Amniotic epithelial cell (primary cell): ENCODE measurements at places on chromosomes 13 and 19.

DNA sequence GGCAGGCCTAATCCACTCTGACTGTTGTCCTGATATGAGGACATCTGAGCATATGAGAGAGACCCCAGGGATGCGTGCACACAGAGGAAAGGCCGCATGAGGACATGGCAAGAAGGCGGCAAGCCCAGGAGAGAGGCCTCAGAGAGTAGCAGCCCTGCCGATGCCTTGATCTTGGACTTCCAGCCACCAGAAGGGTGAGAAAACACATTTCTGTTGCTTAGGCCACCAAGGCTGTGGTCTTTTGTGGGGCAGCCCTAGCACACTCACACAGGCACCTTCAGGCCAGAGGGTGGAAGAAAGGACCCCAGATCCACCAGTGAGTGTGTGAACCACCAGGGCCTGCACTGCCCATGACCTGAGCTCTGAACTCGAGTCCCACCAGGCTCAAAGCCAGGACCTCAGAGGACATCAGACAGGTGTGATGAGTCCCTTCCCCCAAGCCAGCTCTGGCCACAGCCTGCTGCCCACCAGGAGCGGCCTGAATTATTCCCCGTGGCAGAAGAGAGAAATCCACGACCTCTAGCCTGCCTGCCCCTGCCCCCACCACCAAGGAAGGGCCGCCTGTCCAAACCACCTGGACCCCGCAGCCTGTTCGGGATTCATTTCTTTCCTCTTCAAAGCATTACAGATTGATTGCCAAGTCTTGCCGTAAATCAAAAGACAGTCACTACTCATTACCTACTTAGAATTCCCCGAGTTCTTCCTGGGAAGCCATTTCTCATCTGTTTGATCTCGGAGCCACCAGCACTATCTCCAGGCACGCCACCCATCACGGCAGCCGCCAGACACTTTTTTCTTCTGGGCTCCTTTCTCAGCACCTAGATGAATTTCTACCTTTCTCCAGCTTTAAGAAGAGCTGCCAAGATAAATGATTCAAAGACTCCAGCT, 72.2 kb downstream of the CEBPG start:
- no peak for DNase-seq

- no peak for DNase-seq
Measured at GRCh38 chr13:32409001-32409313, 19.0 kb downstream of the N4BP2L1 start.

DNA sequence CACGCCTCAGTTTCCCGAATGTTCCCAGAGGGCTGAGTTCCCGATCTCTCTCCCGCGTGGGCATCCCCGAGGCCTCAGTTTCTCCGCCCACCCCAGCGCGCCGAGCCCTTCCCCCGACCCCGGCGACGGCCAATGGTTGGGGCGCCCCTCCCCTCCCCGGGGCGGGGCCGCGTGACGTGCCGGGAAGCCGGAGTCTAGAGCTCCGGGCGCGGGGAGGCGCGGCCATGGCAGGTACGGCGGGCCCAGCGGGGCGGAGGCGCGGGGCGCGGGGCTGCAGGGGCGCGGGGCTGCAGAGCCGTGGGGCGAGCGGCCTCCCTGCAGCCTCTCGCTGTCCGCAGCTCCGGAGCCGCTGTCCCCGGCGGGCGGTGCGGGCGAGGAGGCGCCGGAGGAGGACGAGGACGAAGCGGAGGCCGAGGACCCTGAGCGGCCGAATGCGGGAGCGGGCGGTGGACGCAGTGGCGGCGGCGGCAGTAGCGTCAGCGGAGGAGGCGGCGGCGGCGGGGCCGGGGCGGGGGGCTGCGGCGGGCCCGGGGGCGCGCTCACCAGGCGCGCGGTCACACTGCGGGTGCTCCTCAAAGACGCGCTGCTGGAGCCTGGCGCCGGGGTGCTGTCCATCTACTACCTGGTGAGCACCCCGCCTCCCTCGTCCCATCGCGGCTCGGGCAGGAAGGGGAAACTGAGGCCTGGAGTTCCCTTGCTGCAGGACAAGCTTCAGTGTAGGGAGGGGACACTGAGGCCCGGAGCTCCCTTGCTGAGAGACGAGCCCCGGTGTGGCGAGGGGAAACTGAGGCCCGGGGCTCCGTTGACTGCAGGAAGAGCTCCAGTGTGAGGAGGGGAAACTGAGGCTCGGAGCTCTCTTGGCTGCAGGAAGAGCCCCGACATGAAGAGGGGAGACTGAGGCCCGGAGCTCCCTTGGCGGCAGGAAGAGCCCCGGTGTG, at the start of gene MPND:
MPND (plus strand) TSS at position 193 of the 938 bp plus-strand sequence; CDS start at position 225, 32 bp downstream.
- peak; percentile 68 for DNase-seq

DNA sequence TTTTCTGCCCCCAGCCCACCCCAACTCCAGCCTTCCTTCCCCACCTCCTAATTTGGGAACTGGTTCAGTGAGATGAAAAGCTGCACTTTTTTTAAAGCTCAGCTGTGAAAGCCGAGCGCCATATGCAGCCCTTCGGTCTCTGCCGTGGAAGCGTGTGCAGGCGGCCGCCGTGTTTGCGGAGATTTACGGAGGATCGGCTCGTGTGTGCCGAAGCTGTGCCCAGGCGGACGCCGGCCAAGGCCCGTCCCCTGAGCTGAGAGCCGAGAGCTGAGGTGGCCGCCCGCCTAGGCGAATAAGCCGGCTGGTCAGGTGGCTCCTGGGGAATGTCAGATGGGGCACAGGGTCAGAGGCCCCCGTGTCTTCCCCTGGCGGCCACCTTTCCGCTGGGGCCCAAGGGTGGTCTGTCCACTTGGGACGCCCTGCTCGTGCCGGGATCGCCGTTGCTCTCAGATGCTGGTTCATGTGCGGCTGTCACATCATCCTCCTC, 78.7 kb downstream of the ZNF536 start:
- no peak for DNase-seq

DNA sequence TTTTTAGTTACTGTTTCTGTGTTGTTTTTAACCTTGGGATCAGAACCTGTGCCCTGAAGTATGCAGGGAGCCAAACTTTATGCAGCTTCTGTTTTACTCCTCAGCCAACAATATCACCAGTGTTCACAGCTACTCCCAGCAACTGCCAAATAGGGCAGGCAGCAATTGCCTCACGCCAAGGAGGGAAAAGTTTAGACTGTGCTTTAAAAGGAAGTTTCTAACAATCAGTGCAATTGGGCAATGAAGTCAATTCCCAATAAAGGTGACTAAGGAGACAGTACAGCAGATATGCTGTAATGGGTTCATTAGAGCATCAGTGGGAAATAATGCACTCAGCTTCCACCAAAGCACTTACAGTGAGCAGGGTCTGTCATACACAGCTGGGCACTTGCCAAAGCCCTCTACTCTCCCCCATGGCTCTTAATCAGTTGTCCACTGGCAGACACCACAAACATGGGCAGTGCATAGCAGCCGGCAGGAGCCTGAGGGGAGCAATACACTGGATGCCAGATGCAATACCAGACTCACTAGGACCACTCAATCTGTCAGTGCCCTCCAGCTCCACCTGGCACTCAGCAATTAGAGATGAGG, 19.3 kb downstream of the ENOX1 start:
- DNase-seq = no peak

DNA sequence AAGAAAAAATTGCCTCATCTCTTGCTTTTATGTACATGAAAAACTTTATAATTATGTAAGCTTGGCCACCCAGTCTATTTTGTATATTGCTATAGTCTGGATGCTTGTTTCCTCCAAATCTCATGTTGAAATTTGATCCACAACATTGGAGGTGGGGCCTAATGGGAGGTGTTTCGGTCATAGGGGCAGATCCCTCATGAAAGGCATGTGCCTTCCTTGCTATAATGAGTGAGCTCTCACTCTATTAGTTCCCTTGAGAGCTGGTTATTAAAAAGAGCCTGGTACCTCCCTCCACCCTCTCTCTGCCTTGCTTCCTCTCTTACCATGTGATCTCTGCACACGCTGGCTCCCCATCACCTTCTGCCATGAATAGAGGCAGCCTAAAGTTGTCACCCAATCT, 1005.1 kb downstream of the PCDH9 start:
- no peak for DNase-seq

DNA sequence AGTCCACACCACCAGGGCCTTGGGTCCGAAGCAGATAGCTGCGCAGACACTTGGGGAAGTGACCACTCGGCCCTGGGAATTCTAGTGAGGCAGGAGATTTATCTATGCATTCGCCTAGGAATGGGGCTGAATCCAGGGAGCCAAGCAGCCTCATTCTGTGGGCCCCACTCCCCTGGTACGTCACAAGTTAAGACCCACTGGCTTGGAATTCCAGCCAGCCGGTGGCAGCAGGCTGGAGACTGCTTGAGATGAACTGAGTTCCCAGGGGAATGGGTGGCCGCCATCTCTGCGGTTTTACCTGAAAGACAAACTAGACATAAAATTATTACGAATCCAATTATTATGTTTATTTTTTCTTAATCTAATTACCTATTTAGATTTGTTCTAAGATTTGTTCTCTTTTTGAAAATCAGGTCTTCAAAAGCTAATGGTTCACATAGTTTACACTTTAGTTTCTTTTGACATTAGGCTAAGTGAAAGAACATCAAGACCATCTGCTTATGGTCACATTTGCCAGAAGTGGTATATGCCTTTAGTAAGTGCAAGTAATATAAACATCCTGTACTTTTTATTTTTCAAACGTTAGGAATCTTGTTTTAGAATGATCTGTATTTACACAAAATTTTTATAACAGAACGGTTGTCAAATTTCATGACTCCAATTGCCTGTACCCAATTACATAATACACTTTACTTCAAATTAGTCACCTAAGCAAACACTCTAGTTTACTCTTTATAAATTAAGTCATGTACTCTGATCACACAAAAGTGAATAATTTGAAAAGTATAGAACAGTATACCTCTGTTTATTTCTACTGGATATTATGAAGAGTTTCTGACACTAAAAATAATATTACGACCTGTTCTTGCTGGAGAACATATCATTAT, 74.4 kb downstream of the SLITRK6 start:
- DNase-seq = no peak

DNA sequence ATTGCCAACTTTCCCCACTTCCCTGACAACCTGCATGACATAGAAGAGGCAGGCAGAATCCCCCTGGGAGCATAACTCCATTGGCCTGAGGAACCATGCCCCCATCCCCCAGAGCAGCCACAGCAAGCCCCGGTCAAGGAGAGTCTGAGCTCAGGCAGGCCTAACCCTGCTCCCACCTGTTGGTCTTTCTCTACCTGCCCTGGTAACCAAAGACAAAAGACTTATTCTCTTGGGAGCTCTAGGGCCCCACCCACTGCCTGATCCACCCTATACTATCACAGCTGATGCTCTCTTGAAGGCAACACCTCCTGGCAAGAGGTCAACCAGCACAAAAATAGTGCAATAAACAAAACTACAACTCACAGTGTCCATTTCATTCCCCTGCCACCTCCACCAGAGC, 59.3 kb downstream of the TNFSF13B start:
- DNase-seq = no peak

- no peak for DNase-seq
Measured at GRCh38 chr19:15188851-15189250, 11.9 kb downstream of the NOTCH3 start.

- peak; percentile 89 for DNase-seq
Measured at GRCh38 chr13:78658630-78659449, at the start of gene OBI1. TSS of gene OBI1 (minus strand) at chr13:78659155. CDS start at chr13:78659120, 35 bp downstream.

DNA sequence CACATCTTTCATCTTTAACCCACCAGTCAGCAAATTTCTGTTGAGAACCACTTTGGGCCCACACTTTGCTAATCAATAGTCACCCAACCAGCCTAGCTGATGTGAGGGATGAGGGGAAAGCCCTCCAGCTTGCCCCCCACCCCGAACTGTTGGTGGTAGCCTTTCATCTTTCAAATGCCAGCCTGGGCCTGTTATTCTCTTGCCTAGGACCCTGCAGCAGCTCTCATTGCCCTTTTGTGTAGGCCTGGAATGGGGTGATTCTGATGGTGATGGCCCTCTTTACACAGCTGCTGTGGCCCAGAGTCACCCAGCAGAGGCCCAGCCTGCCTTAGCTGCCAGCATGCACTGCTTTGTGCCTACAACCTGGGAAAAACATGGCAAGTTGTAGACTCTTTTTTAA, 294.5 kb downstream of the SLC7A1 start:
- DNase-seq = no peak

GRCh38 chr13:46293436-46293835, 81.7 kb downstream of the LRRC63 start:
- no peak for DNase-seq

DNA sequence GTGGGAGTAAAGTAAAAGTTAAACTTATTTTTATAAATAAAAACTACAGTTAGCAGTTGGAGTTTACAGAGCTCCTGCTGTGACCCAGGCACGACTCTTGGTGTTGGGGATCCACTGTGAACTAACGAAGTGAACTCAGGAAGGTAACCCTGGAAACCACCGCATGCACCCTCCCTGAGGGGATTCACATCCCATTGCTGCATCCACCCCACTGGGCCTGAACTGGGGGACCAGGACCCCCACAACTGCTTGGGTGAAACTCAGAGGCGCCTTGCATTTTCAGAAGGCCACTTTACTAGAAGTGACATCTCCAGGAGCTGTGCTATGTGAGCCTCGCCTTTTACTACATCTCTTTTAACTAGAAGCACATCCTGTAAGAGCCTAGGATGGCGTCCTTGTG, 166.4 kb downstream of the TEX29 start:
- DNase-seq = no peak

- peak; percentile 65 for DNase-seq
Measured at GRCh38 chr19:45069056-45069455, 7.2 kb downstream of the ZNF296 start.

DNA sequence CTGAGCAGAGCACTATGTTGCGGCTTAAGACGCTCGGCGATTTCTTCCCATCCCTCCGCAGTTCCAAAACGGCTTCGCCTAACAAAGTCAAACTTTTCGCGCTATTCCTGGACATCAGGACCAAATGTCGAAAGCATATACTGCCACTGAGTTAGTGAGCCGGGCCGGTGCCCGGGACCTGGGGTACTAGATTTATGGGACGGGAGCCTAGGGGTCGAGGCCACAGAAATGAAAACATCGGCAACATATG, 699 bp downstream of the RCBTB2 start:
- peak; percentile 52 for DNase-seq
